ENCODE measurements at places on chromosomes 3 and 15.

GRCh38 chr3:40985195-40985594 is 214.1 kb upstream of the CTNNB1 start:
- no peak for DNase-seq

DNA sequence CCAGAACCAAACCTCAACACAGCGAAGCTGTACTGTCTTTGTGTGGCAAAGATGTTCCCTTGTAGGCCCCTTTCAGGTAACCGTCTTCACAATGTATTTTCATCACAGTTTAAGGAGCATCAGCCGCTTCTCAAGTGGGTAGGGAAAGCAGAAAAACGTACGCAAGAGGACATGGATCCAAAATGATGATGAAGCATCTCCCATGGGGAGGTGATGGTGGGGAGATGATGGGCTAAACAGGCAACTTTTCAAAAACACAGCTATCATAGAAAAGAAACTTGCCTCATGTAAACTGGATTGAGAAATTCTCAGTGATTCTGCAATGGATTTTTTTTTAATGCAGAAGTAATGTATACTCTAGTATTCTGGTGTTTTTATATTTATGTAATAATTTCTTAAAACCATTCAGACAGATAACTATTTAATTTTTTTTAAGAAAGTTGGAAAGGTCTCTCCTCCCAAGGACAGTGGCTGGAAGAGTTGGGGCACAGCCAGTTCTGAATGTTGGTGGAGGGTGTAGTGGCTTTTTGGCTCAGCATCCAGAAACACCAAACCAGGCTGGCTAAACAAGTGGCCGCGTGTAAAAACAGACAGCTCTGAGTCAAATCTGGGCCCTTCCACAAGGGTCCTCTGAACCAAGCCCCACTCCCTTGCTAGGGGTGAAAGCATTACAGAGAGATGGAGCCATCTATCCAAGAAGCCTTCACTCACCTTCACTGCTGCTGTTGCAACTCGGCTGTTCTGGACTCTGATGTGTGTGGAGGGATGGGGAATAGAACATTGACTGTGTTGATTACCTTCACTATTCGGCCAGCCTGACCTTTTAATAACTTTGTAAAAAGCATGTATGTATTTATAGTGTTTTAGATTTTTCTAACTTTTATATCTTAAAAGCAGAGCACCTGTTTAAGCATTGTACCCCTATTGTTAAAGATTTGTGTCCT is 60.0 kb downstream of the AAGAB start:
- no peak for DNase-seq

DNA sequence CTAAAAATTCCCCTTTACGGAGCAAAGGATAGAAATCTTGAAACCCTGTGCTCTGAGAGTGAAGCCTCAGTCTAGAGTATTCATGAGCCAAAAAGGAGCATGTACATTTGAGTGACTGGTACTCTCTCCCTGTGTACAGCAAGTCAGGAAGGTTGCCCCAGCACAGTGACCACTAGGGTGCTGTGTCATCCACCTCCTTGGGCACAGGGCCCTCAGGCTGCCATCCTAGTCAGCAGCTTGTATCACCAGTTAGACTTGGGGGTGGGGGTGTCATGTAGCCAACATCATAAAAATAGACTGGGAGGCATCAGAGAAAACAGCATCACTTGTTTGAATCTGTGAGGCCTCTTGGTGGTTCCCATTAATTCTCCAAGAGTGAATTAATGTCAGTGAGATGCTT is 12.0 kb downstream of the NME9 start:
- no peak for DNase-seq

DNA sequence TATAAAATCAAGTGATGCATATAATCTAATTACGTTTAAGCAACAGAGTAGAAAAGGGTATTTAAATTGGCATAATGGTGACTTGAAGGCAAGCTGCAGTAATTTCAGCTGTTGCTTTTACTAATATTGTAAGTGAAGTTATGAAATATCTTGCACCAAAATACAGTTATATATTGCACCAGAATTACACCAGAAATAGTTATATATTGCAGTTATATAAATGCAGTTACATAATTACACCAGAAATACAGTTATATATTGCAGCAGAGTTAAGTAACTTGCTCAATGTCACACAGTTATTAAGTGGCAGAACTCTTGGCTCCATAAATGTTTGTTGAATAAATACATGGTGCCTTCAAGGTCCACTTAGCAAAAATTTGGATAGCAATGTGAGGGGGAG is 51.4 kb downstream of the PCOLCE2 start:
- no peak for DNase-seq

- no peak for DNase-seq
Measured at GRCh38 chr15:43151688-43152087, 18.3 kb downstream of the TMEM62 start.

GRCh38 chr3:103167850-103168249 is 733.0 kb downstream of the ZPLD1 start:
- no peak for DNase-seq

DNA sequence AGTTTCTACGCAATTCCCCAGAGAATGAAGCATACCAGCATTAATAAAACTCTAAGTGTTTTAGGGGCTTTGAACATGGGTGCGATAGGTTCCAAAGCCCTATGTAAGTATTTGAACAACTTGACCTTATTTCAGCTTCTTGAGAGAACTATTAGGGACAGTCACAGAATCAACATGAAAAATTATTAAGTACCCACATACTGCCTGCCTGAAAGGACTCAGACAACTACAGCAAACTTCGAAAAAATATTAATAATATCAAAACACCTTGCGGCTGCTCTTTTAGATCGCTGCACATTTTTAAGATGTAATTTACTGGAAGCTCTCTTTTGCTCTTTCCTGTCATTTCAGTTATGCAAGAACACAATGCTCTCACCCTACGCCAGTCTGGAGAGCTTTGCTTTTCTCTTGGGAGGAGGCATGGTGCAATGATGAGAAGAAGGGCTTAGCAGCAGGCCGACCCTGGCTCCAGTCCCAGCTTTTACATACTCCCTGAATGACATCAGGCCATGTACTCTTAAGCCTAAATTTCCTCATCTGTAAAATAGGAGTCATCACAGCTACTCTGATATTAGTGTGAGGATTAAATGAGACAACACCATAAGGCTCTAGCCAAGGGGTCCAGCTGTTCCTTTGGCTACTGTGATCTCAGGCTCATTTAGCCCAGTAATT is 640.7 kb downstream of the FHIT start:
- no peak for DNase-seq

DNA sequence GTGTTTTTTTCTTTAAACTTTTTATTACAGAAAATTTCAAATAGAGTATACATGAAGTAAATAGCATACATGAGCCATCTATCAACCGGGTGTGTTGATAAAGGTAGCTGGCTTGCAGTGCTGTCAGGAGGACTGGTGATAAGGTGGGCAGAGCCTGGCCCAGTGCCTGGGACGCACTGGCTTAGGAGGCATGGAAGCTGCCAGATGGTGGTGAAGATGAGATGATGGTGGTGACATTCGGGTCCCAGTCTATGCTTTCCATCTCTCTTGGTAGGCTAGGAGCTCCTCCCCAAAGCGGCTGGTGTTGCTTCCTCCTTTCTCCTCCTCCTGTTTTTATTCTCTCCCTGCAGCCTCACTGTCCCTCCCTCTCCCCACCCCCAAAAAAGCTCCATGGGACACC is 101.7 kb downstream of the ADCY5 start:
- DNase-seq: no peak

GRCh38 chr15:68436680-68437079 is 4.7 kb upstream of the ITGA11 start:
- no peak for DNase-seq

DNA sequence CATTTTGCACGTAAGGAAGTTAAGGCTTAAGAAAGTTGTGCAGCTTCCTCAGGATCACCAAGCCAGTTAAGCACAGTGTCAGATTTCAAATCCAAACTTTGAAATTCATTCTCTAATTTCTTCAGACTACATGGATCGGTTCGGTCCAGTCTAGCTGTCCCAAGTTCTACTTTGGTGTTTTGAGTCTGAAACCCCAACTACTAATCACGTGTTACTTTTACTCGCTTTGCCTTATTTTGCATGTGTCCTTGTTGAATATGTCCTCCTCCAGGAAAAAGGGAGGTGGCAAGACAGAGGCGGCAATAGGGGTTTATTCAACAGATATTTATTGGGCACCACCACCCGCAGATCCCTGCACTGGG is 522 bp upstream of the GXYLT2 start:
- DNase-seq: no peak
